ENCODE measurements at places on chromosomes 3 and 15.

- no peak for DNase-seq
These were observed 105.3 kb downstream of the CHDH start for GRCh38 chr3:53740956-53741355.

DNA sequence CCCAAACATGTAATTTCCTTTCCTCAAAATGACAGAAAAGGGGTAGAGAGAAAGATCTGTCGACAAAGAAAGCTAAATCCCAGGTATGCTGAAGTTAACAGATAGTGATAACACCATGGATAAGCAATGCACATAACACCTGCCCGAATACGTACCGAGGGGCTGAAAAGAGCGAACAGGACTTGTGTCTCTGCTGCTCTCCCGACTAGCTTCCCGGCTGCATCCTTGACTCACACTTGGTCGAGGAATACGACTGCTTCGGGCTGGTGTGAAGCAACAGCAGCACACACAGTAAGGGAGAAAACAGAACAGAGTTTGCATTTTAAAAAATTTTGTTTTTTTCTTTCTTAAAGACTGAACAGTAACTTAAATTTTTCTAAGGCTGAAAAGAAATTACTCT is 136.4 kb downstream of the CLASP2 start:
- DNase-seq, result no peak

DNA sequence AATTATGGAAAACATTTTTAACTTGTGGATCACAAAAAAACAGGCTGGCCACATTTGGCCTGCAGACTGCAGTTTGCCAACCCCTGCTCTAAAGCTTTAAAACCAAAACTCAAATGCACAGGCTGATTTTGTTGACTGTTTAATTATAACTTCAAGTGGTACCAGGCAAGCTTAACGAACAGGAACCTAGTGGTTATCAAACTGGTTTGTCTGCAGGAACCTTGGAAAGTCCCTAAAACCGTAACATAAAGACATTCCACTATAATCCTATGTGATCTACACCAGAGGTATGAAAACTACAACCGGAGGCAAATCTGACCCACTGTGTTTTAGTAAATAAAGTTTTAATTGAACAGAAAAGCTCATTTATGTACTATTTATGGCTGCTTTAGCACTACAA is 52.4 kb downstream of the TBL1XR1 start:
- DNase-seq, result no peak

- no peak for DNase-seq
These were observed 7.2 kb downstream of the ACAN start for GRCh38 chr15:88810446-88810845.

- DNase-seq, result no peak
These were observed 6.5 kb upstream of the CORO2B start for GRCh38 chr15:68572309-68572708.

- no peak for DNase-seq
These were observed 157.2 kb downstream of the RPLP1 start for GRCh38 chr15:69609776-69610175.

DNA sequence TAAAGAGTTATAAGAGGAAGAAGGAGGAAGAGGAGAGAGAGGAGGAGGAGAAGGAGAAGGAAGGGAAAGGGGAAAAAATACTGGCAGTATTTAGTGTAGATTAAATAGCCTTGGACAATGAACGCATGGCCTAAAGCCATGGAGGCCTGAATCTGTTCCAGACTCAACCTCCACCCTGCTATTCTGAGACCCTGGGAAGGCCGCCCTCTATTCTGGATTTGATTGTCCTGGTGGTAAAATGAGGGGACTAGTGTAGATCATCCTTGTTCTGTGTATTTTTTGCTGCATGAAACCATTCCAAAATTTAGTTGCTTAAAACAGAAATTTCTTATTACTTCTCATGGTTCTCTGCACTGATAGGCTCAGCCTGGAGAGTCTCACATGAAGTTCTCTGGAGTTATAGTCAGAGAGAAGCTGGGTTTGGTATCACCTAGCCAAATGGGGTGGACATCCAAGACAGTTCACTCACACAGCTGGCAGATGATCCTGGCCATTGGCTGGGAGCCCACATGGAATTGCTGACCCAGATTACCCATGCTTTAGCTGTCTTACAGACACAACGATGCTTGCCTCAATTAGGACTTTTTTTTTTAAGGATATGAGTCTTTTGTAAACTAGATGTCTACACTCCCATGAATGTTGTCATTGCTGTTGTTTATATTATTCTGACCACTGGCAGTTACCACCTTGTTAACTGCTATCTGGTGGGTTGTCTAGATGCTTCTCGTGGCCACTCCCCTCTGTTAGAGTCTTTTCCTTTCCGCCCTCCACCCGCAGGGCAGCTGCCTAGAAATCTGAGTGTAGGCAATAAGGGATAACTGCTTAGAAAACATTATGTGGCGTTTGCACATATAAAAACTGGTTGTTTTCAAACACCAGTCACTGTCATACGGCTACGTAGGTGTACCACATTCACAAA is 149.9 kb downstream of the SST start:
- no peak for DNase-seq

- DNase-seq, result no peak
These were observed 559.4 kb upstream of the KCNMB2 start for GRCh38 chr3:177976866-177977265.

DNA sequence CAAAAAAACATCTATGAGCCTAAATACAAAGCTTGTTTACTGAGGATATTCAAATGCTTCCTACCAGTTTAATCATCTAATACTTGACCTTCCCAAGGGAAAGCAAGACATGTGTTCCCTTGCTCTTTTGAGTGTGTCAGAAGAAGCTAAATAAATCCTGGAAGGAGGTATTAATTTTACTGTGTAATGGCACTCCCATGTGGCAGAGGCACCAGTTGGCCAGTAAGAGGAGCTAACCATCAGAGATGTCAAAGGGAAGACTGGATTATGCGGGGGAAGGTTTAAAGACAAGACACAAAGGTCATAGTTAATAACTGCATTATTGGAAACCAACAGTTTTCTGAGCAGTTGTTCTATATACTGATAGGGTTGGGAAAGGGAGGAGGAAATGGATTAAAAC is 125.1 kb downstream of the SUCLG2 start:
- no peak for DNase-seq

DNA sequence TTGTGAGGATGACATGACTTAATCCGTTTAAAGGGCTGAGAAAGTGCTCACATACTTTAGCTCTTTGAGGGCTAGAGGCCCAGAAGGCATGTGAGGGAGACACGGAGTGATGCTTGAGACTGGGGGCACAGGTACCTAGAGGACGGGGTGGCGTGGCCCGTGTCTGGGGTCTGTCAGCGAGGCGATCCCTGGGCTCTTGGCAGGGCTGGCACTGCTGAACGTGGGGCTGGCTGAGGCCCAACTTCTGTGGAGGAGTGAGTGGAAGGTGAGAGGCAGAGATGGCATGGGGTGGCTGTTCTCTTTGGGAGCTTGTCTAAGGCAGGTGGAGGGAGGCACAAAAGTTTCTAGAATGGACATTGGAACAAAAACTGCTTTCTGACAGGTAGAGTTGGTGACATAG is 9.5 kb downstream of the SEMA4B start:
- DNase-seq, result no peak

- DNase-seq, result peak; percentile 32
These were observed 106.3 kb upstream of the ABHD17C start for GRCh38 chr15:80588801-80589200.

GRCh38 chr3:109136523-109136922 is at the start of gene C3orf85:
TSS of gene C3orf85 (plus strand) at chr3:109136719. CDS start at chr3:109136848, 129 bp downstream.
- DNase-seq, result no peak

GRCh38 chr15:82968066-82968465 is 15.5 kb upstream of the HOMER2 start:
- no peak for DNase-seq

- DNase-seq, result no peak
These were observed 70.5 kb downstream of the MGLL start for GRCh38 chr3:127751782-127752181.

DNA sequence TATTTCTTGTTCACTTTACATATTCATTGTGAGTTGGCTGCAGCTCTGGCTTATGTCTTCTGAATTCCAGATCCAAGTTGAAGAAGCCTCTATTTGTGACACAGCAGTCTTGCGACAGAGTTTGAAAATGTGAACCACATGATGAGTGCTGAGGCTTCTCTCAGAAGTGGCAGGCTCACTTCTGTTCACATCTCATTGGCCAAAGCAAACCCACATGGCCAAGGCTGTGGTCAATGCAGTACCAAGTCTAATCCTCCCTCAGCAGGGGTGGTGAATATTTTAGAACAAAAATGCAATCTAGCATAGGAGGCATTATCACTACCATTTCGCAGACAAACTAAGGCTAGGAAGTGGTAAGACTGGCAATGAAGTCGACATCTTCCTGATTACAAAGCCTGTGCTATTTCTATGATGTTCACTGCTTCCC is 45.2 kb downstream of the CDCP1 start:
- no peak for DNase-seq

DNA sequence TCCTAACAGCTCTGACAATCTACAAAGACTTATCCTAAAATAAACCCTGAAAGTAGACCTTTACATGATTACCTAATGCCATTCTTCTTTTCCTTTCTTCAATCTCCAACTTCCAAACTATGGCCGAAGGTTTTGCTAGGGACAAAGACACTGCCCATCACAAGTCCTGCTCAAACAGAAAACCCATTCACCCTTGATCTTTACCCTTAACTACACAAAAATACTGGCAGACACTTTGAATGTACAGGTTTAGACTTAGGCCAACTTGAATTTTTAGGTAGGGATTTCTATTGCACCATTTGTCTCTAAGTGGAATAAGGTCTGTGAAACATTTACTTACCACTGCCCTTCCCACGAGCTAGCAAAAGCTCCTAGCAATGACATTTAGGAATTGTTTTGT is 64.6 kb downstream of the TMEM212 start:
- DNase-seq, result no peak

DNA sequence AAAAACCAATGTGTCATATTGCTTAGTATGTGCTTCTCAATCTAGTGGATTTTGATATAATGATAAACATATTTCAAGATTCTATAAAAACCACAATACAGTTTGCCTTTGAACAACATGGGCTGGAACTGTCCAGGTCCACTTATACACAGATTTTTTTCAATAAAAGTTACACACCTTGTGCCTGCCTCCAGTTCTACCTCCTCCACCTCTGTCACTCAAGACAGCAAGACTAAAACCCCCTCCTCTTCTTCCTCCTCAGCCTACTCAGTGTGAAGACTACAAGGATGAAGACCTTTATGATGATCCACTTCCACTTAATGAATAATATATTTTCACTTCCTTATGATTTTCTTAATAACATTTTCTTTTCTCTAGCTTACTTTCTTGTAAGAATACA is 5.7 kb downstream of the SETD2 start:
- DNase-seq, result no peak

Data from NCI-H774 (cell line).